Breast epithelium (tissue), 4 donors: ENCODE measurements at places on chromosomes 4 and X. TPM values are rescaled to one million over a fixed set of nuclear protein-coding genes. Genes with fewer than 3 reads are reported as not detected.
A peak's percentile ranks its signal among the peaks of the same experiment; 100 is the strongest.

GRCh38 chrX:12977761-12978204, 2.9 kb downstream of the TMSB4X start:
- peak overlapping the region; percentile 48 for H3K27ac ChIP-seq
- DNase-seq = no peak
- peak overlapping the region; percentile 72 for H3K4me3 ChIP-seq
- peaks cover 40% of the 10 kb centered on the region for H3K27me3 ChIP-seq
- no peaks in the 10 kb centered on the region for H3K36me3 ChIP-seq
- no peaks in the 10 kb centered on the region for H3K4me1 ChIP-seq

DNA sequence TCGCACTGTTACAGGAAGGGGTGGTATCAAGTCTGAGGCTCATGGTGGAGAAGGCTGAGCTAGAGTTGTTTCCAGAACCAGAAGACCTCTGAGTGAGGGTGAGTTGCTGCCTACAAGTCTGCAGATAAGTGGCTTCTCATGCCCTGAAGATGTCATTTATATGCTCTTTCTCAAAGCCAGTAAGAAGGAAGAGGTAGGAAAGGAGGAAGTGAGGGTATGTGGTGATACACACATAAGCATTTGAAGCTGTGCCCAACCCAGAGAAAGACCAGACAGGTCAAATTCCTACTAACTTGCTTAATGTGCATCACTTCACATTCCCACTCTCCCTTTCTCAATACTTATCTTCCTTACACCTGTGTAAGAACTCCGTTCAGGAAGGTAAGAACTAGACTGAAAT, at the start of gene PPBP:
PPBP (minus strand) TSS at position 130 of the 400 bp plus-strand sequence; CDS start at position 43, 87 bp downstream.
- H3K4me3 ChIP-seq = no peak within 1 kb of the TSS
- no peaks in the 10 kb centered on the region for H3K4me1 ChIP-seq
- no peak for DNase-seq

DNA sequence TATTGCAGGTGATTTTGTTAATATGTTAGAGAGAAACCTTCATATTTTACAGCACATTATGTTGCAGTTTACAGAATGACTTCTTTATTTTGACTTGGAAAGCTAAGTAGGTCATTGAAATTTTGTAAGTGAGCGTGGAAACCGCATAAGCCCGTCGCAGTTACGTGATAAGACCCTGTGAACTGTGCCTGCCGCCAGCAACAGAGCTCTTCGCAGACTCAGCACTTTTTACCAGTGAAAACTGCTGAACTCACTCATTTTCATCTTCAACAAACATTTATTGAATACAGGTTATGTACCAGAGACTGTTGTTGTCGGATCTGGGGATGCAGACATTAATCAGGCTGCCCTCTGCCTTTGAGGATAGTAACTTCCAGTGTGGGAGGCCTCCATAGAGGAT, 355.7 kb downstream of the HS3ST1 start:
- H3K27me3 ChIP-seq = no peaks in the 10 kb centered on the region
- no peak overlapping the region for H3K4me3 ChIP-seq
- H3K4me1 ChIP-seq = no peaks in the 10 kb centered on the region
- no peak overlapping the region for H3K27ac ChIP-seq
- no peak for DNase-seq

DNA sequence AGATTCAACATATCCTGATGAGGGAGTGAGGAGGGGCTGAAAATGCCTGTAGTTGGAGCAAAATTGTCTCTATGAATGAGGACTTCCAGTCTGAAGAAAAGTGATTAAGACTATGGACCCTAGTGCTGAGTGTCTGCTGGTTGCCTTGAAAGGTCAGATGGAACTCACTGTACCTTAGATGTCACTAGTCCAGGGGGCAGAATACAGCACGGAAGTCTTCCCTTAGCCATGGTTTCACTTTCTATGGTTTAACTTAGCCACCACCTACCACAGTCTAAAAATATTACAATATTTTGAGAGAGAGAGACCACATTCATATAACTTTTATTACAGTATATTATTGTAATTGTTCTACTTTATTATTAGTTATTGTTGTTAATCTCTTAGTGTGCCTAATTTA, 223.1 kb downstream of the FMR1NB start:
- no peak for DNase-seq
- H3K27me3 ChIP-seq = no peaks in the 10 kb centered on the region
- H3K4me1 ChIP-seq = no peaks in the 10 kb centered on the region

DNA sequence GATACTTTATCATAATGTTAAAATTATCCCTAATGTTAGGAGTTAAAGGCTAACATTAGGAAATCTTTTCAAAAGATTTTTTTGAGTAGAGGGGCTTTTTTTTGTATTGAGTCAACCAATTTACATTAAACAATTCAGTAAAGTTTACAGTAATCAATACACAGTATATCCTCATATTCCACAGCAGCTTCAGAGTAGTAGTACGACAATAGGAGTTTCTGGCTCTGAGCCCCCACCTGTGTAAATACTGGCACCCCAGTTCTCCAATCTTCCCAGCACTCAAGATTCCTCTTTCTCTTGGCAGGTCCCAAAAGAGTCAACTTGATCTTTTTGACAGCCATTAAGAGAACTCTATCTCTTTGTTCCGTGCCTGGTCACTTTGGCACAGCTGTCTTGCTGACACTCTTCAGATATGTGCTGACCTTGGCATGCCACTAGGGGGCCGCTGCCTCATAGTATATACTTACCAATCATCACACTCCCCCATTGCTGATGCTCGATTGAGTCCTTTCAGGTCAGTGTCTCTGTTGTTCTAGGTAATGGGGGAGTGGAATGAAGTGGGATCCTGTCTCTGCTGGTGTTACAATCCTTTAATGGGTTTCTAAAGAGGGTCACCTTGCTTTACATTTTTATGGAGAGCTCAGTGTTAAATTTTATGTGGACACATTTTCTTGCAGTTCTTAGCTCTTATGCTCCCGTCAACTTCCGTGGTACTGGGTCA, 19.5 kb upstream of the CCNI start:
- H3K27me3 ChIP-seq = no peaks in the 10 kb centered on the region
- H3K36me3 ChIP-seq = no peaks in the 10 kb centered on the region
- H3K27ac ChIP-seq = peak overlapping the region; percentile 45
- DNase-seq = peak; percentile 75
- H3K4me3 ChIP-seq = no peak overlapping the region

DNA sequence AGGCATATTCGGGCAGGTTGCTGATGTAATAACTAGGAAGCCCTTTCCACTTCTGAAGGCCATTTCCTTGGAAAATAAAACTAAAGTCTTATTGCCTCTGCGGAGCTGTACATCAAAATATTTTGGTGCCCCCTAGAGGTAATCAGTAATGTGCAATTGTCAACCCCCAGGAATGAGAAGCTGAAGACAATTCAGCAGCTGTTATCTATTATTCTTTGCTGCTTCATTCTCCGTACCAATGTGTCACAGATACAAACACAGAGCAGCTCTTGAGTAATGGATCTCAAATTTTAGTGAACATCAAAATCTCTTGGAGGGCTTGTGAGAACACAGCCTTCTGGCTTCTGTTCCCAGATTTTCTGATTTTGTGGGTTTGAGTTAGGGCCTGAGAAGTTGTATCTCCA, 3.5 kb upstream of the SLIT2 start:
- no peak overlapping the region for H3K27ac ChIP-seq
- H3K36me3 ChIP-seq = no peaks in the 10 kb centered on the region
- peaks cover 5% of the 10 kb centered on the region for H3K27me3 ChIP-seq
- no peaks in the 10 kb centered on the region for H3K4me1 ChIP-seq
- no peak for DNase-seq
- H3K4me3 ChIP-seq = no peak overlapping the region

GRCh38 chrX:73930300-73930699, 367.3 kb downstream of the CHIC1 start:
- H3K27ac ChIP-seq = no peak overlapping the region
- DNase-seq = no peak
- H3K36me3 ChIP-seq = no peaks in the 10 kb centered on the region

DNA sequence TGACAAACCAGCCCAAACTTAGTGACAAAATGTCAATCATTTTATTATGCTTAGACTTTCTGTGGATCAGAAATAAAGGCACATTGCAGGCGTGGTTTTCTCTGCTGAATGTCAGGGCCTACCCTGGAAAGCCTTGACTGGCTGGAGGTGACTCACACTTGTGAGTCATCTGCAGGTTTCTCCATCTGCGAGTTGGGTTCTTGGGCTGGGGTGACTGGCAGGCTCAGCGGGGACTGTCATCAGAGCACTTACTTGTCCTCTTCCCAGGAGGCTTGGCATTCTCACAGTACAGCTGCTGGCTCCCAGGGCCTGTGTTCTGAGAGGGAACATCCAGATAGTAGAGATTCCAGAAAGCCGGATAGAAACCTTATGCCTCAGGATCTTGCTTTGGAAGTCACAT, 153.8 kb upstream of the AGA start:
- H3K36me3 ChIP-seq = no peaks in the 10 kb centered on the region
- H3K4me1 ChIP-seq = no peaks in the 10 kb centered on the region
- no peak overlapping the region for H3K27ac ChIP-seq

DNA sequence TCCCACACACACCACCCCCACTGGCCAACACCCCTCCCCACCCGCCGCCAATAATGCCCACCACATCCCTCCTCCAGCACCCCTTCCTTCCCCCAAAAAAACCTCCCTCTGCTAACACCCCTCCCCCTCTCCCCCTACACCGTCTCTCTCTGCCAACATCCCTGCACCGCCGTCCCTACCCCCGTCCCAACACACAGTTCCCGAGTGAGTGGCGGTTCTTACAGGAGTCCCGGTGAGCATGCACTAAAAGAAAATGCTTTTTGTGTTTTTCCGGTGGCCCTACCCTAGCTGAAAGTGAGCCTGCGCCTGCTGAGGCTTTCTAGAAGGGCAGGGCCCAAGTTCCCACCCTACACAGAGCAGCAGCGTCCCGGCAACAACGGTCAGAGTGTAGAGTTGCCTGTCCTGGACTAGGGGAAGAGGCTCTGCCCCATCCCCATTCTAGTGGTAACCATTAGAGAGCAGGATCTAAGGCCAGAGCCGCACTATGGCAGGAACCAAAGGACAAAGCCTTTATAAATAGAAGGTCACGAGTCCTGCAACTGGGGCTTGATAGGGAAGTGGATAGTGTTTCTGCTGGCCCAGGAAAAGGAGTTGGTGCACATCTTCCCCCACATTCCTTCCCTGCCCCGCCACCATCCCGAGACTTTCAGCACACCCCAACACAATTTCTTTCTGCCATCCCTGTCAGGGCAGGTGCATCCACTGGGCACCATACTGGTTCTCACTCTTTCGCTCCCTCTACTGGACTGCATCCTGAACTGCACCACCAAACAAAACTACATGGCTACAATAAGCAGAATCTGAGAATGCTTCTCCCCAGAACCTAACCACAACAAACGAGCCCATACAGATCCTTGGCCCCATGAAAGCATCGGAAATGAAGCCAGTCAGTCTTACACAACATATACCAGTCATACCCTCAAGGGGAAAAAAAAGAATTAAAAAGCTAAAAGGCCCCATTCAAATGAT, 78.1 kb upstream of the PAGE3 start:
- DNase-seq = no peak
- no peak overlapping the region for H3K27ac ChIP-seq
- H3K4me1 ChIP-seq = no peaks in the 10 kb centered on the region
- H3K27me3 ChIP-seq = peaks cover 30% of the 10 kb centered on the region
- H3K4me3 ChIP-seq = no peak overlapping the region
- H3K36me3 ChIP-seq = no peaks in the 10 kb centered on the region

Gene DUX4
- not detected for total RNA-seq
